Keratinocyte (primary cell): ENCODE measurements at places on chromosomes 3 and 15.

GRCh38 chr3:194485881-194486539 is 792 bp downstream of the ATP13A3 start:
- H3K4me3 ChIP-seq: peak overlapping the region; percentile 83
- no peak for DNase-seq
- peak overlapping the region; percentile 84 for H3K27ac ChIP-seq
- H3K27me3 ChIP-seq: no peaks in the 10 kb centered on the region

DNA sequence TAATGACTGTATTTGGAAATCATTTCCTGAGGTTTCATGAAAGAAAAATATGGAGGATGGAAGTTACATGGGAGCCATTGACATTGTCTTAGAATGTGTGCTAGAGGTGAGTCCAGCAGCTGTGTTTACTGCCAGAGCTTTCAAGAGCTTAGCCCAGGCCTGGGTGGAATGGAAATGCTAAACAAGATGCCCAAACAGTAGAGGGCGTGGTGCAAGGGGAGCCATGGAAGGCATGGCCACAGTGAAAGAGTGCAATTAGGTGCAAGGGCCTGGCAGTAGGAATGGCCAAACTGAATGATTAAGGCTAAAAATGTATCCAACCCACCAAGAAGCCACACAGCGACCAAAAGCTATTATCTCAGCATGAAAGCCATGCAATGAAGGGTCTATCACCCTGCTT is 257.7 kb upstream of the NR2F2 start:
- no peaks in the 10 kb centered on the region for H3K36me3 ChIP-seq
- no peak for DNase-seq
- no peak overlapping the region for H3K27ac ChIP-seq
- no peaks in the 10 kb centered on the region for H3K4me1 ChIP-seq

DNA sequence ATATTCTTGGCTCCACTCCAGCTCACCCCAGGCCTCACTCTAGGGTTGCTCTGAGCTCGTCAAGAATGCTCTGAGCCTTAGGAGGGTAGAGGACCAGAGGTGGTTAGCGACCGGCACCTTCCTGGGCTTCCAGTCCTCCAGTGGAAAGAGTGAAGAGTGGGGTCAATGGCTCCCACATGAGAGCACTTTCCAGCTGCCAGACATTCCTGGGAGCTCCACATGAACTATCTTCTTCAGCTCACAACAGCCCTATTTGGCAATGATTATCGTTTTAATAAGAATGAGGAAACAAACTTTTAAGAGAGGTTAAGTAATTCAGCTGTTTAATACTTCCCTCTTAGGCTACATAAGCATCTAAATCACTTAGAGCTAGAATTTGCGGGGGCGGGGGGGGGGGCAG is 139.3 kb downstream of the STT3B start:
- H3K4me3 ChIP-seq: no peak overlapping the region
- no peak for DNase-seq
- H3K27me3 ChIP-seq: no peaks in the 10 kb centered on the region
- peaks cover 2% of the 10 kb centered on the region for H3K4me1 ChIP-seq
- peaks cover 43% of the 10 kb centered on the region for H3K36me3 ChIP-seq

DNA sequence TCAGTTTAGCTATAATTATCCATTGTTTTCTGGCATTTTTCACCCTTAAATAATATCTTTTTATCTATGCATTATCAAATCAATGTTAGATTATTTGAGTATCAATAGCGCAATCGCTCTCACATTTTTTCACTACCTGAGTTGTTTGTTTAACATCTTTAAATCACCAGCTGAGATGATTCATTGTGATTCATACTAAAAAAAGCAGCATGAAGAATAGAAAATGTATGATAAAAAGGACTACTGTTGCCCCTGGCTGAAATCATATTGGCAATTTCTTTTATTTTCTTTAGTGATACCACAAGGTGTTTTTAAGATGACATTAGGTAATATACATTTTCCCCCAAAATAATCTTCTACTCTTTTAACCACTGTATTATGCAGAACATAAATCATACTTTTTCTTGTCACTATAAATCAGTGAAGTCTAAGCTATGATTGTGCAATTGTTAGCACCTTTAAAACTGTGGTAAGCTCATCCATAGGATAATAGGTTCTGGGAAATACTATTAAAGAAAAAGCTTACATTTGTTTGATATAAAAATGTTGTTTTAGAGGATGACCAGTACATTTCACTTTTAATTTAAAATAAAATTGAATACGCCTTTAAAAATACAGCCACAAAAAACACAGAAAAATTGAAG is 889.1 kb downstream of the NAALADL2 start:
- H3K4me1 ChIP-seq: peaks cover 20% of the 10 kb centered on the region
- no peaks in the 10 kb centered on the region for H3K36me3 ChIP-seq
- H3K4me3 ChIP-seq: no peak overlapping the region
- no peak overlapping the region for H3K27ac ChIP-seq

GRCh38 chr3:16183601-16184270 is 9.3 kb downstream of the GALNT15 start:
- H3K4me1 ChIP-seq: peaks cover 1% of the 10 kb centered on the region
- H3K4me3 ChIP-seq: no peak overlapping the region
- H3K27me3 ChIP-seq: no peaks in the 10 kb centered on the region
- H3K36me3 ChIP-seq: no peaks in the 10 kb centered on the region
- H3K27ac ChIP-seq: no peak overlapping the region
- DNase-seq: no peak

- H3K36me3 ChIP-seq: peaks cover 13% of the 10 kb centered on the region
- H3K27ac ChIP-seq: peak overlapping the region; percentile 63
- no peak overlapping the region for H3K4me3 ChIP-seq
- peak; percentile 71 for DNase-seq
These were observed 46.4 kb downstream of the TMEM44 start for GRCh38 chr3:194586836-194587235.

DNA sequence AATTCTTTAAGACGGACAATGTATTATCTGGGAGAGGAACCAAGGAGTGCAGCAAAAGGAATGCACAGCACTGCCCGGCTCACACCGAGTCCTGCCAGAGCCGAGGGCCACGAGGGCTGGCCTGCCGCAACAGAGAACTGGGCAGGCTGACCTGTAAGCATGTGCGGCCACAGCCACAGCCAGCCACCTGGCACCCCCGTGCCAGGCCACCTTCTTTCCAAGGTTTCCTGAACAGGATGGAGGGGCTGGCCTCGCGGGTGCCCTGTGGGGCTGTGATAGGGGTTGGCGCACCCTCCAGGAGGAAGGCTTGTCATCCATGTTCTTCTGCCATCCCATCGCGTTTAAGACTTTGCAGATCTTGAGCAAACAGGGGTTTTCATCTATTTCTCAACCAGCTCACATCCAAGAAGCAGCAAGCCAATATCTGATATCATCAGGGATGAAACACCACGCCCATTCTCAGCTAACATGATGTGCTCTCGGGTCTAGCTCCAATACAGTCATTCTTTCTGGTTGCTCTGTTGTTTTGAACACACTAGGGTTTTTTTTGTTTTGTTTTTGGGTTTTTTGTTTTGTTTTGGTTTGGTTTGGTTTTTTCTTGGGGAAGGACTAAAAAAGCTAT is 10.2 kb downstream of the CA12 start:
- DNase-seq: no peak
- peaks cover 24% of the 10 kb centered on the region for H3K36me3 ChIP-seq
- no peaks in the 10 kb centered on the region for H3K27me3 ChIP-seq
- peak overlapping the region; percentile 96 for H3K27ac ChIP-seq
- H3K4me3 ChIP-seq: no peak overlapping the region

DNA sequence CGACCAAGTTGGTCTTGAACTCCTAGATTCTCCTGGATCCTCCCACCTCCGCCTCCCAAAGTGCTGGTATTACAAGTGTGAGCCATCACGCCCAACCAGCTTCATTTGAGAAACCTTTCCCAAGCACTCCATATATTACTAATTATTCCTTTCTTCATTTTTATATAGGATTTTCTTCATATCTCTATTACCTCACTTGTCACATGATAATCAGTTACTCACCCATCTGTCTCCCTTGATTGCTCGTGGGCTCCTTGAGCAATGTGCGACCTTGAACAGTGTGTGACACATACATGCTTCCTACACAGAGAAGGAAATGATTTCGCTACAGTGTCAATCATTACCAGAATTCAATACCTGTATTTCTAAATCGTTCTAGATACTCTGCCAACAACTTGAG is 110.7 kb upstream of the C2CD4B start:
- no peaks in the 10 kb centered on the region for H3K36me3 ChIP-seq
- H3K27me3 ChIP-seq: no peaks in the 10 kb centered on the region
- H3K4me3 ChIP-seq: no peak overlapping the region
- H3K4me1 ChIP-seq: no peaks in the 10 kb centered on the region

GRCh38 chr15:70636540-70637165 is 126.7 kb downstream of the UACA start:
- H3K27ac ChIP-seq: no peak overlapping the region
- DNase-seq: no peak
- H3K36me3 ChIP-seq: no peaks in the 10 kb centered on the region
- H3K4me1 ChIP-seq: no peaks in the 10 kb centered on the region

- H3K27me3 ChIP-seq: no peaks in the 10 kb centered on the region
- no peak for DNase-seq
- H3K36me3 ChIP-seq: no peaks in the 10 kb centered on the region
- H3K4me3 ChIP-seq: no peak overlapping the region
These were observed 207.9 kb upstream of the GADL1 start for GRCh38 chr3:31102196-31102879.

- no peaks in the 10 kb centered on the region for H3K36me3 ChIP-seq
- no peak overlapping the region for H3K27ac ChIP-seq
- H3K4me1 ChIP-seq: peaks cover 5% of the 10 kb centered on the region
- no peak overlapping the region for H3K4me3 ChIP-seq
- H3K27me3 ChIP-seq: no peaks in the 10 kb centered on the region
- DNase-seq: no peak
These were observed 32.8 kb downstream of the MYH15 start for GRCh38 chr3:108477511-108478147.

DNA sequence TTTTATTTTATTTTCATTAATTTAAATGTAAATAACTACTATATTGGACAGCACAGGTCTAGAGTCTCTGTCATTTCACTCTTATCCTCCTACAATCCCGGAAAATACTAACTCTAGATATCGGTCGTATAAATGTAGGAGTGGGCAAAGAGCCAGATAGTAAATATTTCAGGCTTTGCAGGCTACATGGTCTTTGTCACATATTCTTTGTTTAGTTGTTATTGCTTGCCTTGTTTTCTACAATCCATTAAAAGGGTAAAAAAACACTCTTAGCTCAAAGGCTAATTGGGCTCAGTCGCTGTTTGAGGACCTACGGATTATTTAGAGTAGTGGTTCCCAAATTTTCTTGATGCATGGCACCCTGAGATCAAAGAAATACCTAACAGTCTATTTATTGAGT is 1.7 kb downstream of the KNL1 start:
- no peak overlapping the region for H3K4me3 ChIP-seq
- H3K27me3 ChIP-seq: no peaks in the 10 kb centered on the region
- no peaks in the 10 kb centered on the region for H3K36me3 ChIP-seq
- peaks cover 6% of the 10 kb centered on the region for H3K4me1 ChIP-seq

DNA sequence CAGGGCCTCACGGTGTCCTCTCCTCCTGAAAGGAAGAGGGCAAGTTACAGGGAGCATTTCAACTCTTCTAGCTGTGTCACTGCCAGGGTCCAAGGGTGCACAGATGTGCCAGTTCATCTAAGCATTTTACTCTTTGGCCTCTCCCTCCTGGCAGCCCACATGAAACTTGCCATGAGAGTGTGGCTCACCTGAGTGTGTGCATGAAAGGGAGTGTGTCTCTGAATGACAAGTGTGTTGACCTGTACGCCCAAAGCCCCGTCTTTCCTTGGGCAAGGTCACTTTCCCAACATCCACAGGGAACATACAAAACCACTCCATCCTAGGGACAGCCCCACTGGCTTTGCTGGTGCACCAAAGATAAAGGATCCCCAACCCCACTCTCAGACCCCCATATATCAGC is 280.0 kb downstream of the NTRK3 start:
- DNase-seq: no peak
- H3K4me3 ChIP-seq: no peak overlapping the region
- H3K27ac ChIP-seq: no peak overlapping the region

DNA sequence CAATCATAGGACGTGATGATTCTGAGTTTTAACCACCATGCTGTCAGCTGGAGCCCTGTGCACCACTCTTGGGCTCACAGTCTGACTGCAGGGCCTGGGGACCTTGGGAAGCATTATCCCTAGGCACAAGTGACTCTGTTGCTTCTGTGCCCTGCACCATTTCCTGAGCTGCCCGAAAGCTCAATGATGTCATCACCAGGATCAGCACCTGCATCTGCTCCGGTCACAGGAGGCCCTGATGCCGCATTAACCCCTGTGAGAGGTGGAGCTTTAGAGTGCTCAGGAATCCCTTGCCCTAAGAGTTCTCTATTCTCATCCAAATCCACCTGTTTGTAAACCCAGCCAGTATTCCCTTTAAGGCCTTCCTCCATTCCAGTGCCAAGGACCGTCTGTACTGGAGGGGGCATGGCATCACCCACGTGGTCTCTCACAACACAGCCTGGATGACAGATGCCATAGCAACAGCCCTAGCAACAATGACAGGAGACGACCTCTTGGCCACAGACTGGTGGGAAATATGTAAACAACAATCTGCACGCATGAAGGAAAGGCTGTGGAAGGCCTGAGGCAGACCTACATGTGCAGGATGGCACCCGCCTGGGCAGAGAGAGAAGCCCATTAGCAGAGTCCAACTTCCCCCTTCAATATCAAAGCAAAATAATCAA is 37.9 kb downstream of the NTRK3 start:
- H3K4me3 ChIP-seq: no peak overlapping the region
- H3K4me1 ChIP-seq: no peaks in the 10 kb centered on the region
- no peaks in the 10 kb centered on the region for H3K36me3 ChIP-seq
- no peak for DNase-seq
- no peak overlapping the region for H3K27ac ChIP-seq

DNA sequence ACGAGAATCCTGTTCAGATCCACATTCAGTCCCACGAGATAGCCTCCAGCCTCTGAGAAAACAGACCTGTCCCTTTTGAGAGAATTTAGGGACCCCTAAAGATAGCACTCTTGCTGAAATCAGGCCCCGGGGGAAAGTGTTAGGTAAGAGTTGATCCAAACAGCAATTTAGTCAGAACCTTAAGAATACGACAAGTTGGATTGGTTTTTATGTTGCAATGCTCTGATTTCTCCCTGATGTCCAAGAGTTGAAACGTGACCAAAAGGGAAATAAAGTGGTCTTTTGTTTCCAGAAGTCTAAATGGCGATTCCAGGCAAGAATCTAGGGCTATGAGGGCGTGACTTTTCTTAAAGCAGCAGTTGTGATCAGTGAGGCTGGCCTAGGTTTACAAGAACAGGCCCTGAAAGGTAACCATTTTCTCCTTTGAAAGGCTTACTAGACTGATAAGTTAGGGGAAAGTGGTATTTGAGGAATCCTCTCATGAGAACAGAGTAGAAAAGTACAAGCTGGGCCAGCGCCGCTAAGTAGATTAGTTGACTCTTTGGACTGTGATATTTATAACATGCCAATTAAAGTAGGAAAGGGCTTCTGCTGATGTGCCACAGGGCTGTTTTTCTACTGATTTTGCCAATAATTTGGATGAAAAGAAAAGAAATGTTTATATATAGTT is 4.9 kb downstream of the MAN2A2 start:
- H3K27me3 ChIP-seq: no peaks in the 10 kb centered on the region
- peaks cover 8% of the 10 kb centered on the region for H3K4me1 ChIP-seq
- H3K36me3 ChIP-seq: peaks cover 14% of the 10 kb centered on the region
- DNase-seq: no peak
- H3K4me3 ChIP-seq: no peak overlapping the region

GRCh38 chr15:84747416-84748273 is 747 bp upstream of the ZNF592 start:
- no peaks in the 10 kb centered on the region for H3K36me3 ChIP-seq
- H3K27me3 ChIP-seq: no peaks in the 10 kb centered on the region

- H3K36me3 ChIP-seq: peaks cover 19% of the 10 kb centered on the region
- DNase-seq: no peak
- H3K4me3 ChIP-seq: no peak overlapping the region
- H3K27me3 ChIP-seq: no peaks in the 10 kb centered on the region
- peaks cover 14% of the 10 kb centered on the region for H3K4me1 ChIP-seq
- no peak overlapping the region for H3K27ac ChIP-seq
These were observed 1.6 kb upstream of the ULK3 start for GRCh38 chr15:74844319-74845207.
